ENCODE measurements at places on chromosomes 7 and 10.

DNA sequence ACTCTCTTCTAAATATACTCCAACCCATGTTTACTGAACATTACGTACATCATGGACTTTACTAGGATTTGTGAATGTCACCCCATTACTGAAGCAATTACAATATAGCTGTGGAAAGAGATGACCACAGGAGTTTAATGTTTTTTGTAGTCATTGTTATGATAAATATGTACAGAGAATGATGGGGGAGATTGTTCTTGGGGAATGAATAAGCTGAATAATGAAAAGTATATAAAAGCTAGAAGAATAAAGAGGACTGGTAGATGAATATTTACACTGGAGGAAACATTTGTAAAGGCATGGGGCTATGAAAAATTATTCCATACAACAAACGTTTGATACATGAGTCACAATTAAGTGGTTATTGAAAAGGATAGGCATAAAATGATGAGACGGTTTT is 340.9 kb downstream of the SEMA3D start:
- DNase-seq, result no peak

GRCh38 chr7:19439517-19439916 is 269.3 kb downstream of the POLR1F start:
- DNase-seq, result no peak

GRCh38 chr10:122140941-122141623 is 130.0 kb upstream of the BTBD16 start:
- no peak for DNase-seq

DNA sequence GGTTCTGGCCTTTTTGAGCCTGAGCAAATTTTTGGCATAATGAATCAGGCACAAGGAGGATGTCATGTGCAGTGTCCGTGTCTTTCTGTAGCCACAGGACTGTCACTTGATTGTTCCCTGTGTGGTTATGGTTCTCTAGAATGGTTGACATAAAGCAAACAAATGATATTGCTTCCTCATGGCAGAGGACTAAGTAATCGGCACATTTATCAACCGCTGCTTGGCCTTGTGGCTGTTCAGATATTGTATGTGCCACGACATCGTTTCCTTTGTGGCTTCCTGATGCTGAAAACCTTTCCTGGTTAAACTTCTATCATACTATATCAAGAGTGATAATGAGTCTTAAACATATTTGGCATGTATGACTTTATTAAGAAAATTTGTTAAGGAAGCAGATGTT is 598.8 kb downstream of the SUGCT start:
- DNase-seq, result no peak

DNA sequence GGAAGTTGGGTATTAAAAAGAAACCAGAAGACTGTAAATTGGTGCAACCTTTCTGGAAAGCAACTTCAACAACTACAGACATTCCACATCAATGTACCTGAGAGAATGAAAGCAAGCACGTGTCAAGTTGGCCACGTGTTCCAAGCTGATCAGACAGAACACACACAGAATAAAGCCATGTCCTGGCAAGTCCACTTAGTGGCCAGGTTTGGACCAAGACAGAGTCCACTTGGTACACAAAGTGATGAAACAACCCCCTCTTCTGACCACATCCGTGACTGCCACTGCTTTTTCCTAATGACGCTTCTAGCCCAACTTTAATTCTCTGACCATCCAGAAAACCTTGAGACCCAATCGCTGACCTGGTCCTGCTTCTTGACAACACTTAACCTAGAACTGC is 109.4 kb downstream of the ABLIM1 start:
- no peak for DNase-seq

DNA sequence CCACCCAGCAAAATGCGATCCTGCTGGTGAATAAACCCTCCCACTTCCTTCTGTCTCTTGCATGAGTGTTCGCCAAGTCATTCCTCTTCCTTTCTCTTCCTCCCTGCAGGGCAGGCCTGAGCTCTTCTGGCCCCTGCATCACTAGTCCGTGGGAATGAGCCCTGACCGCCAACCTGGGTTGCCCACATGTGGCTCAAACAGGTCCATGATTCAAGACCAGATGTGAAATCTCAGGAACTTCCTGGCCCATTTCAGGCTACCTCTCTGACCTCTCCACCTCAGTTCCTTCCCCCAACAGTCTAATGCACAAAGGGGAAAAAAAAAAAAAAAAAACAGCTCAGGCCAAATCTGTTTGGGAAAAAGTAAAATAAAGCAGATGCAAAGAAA is 5.4 kb upstream of the YWHAG start:
- no peak for DNase-seq

GRCh38 chr10:58178811-58179210 is 88.9 kb downstream of the IPMK start:
- no peak for DNase-seq

DNA sequence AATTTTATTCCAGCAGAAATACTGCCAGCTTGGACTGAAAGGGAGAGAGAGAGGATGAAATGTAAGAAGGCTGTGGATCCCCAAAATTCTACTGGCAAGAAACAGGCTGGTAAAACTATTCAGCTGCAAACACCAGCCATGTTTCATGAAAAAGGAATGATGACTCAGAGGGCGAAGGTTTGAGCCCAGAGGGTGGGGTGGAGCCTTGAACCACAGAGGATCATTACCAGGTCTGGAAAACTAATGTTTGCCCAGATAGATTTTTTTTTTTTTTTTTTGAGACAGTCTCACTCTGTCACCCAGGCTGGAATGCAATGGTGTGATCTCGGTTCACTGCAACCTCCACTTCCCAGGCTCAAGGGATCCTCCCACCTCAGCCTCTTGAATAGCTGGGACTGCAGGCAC is 41.7 kb upstream of the NRF1 start:
- DNase-seq, result no peak

DNA sequence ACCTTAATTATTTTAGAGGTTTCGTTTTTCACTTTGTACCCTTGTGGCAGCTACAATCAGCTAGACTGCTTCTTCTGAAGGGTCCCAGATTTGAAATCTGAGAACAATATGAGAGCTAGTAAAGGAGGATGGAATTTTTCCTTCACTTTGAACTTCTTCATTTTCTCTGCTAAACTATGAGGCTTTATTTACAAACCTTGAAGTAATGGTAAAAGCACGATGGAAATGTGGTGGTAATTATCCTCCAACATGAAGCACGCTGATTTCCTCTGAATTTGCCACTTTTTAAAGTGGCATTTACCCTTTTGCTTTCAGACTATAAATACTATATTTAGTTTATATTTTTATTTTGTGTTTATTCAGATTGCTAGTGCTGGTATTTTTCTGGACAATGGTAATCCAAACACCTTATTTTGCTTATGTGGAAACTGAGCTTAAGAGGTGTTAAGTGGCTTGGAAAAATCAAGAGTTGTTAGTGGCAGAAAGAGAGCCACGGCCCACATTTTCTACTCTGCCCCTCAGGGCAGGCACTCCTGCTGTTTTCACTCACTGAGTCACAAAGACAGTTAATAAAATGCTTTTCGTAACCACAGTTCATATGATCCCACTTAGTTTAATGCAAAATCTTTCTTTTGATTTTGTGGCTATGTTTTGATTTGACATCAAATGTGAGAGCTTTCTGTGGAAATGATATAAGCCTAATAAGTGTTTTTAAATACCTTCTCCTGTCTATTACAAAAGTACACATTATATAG is 2.7 kb downstream of the SSMEM1 start:
- DNase-seq, result no peak

DNA sequence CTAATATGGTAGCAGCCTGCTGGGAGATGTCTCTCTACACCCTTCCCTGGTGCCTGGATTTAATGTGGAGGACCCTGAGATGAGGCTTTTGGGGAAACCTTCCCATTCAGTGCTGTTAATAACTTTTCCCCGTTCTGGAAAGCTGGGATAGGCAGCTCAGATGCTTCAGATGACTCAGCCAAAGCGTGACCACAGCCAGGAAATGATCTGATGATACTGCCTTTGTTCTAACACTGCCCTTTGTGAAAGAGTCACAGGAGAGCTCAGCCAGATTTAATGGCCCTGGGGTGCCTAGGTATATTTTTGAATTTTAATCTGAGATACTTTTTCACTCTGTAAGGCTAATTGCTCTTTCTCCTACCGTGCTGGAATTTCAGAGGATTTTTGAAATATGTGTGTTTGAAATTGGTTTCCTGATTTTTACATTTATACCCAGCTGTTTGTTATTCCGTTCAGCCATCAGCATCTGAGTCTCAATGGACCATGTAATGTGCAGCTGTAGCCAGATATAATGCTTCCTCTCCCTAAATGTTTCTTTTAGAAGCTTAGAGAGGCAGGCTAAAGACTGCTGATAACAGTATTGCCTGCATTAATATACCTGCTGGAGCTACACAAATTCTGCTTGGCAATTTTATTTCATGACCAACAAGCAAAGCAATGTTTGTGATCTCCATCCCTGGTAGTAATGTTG is 17.8 kb downstream of the CELF2 start:
- DNase-seq, result no peak

- peak; percentile 14 for DNase-seq
Measured at GRCh38 chr7:74174606-74175082, 488 bp downstream of the EIF4H start.

- no peak for DNase-seq
Measured at GRCh38 chr7:33757563-33758165, 147.7 kb upstream of the BMPER start.

DNA sequence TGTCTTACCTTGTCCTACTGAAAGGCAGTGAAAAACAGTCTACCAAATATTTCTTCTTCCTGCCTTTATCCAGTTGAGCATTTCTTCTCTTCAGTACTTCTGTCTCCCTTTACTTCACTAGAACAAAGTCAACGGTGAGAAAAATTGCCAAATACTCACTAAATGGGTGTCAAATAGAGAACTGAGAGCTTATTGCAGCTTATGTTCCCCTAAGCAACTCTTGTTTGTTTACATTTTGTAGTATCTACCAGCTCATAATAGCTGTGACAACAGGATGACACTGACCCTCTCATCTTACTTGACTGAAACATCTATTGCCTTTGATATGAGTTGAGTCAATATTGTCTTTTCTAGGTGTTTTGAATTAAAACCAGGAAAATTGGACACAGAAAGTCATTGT is 327.9 kb upstream of the SORCS1 start:
- DNase-seq, result no peak

DNA sequence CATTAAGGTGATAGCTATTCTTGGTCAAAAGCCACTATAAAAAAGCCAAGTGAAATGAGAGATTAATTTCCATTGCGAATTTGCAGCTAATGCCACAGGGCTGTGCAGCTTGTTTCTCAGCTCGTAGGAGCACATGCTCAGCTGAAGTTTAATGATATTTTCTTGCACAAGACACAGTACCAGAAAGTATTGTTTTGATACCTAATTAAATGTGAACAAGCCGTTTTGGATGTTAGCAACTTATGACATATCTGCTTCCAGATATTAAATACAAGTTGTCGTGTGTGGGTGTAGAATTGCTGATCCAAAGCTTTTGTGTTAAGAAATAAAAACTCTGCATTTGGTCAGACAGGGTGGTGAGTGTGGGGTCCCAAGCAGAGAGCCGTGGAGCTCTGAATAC is 47.2 kb downstream of the ADARB2 start:
- no peak for DNase-seq

DNA sequence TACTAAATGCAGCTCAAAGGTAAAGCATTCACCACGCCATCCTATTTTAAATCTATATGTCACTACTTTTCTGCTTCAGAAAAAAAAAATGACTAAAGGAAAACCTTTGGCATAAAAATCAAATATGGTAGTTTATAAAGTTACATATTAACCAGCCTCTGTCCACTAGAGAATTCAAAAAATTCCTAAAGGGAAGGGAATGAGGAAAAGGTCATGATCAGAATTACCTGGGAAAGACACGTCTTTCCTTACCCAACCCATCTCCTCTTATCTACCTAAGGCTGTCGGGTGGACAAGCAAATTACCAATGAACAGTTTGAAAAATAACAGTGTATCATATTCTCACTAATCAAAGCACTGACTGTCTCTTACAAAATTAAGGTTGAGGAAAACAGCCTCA is 100.7 kb upstream of the TMEM106B start:
- no peak for DNase-seq

DNA sequence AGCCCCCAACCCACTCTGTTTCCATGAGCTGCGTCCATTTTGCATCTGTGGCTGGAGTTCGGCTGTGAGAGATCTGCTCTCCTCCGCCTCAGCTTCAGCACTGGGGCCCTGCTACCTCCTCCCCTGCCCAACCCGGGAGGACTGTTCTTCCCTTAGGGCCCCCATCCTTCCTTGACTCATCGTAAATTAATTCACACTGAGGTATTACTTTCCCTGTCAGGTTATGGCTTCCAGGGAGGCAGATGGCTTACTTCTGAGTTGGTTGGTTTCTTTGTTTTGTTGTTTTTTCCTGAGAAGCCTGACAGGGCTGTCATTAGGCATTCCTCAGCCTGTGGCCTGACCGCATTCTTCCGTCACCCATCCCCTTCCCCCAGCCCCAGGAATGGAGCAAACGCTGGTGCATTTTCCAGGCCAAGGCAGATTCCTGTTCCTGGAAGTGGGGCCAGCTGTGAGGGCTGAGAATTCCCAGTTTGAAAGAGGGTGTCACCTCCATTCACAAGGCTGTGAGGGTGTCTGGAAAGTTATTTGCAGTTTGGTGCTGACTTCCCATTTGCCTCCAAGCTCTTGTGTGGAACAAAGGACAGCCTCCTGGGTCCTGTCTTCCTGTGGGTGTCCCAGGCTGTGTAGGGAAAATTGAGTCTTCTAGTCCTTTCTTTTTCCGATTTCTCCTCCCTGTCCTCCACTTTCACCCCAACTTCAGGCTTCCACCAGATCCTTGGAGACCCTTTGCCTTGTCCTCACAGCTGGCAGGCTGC is 11.7 kb downstream of the CPA5 start:
- no peak for DNase-seq

DNA sequence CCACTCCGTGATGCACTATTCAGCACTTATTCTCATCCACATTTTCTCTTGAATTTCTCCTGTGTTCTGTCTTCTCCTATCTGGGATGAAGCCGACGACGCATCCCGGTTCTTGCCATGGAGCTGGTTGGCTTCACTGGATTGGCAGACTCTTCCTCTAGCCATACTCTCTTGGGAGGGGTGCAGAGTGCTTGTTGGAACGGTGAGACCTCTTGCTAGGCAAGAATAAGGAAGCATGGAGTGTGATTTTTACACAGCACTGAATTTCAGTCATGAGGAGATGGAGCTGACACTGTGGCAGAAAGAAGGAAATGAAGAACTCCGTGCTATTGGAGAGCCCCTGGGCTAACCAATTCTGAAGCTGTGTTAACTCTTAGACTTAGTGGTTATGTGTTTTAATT is 28.2 kb upstream of the ZNF32 start:
- DNase-seq, result no peak

GRCh38 chr10:70331486-70332268 is 47.9 kb upstream of the NPFFR1 start:
- DNase-seq, result no peak

GRCh38 chr7:17009007-17009719 is 127.4 kb upstream of the AGR3 start:
- no peak for DNase-seq

DNA sequence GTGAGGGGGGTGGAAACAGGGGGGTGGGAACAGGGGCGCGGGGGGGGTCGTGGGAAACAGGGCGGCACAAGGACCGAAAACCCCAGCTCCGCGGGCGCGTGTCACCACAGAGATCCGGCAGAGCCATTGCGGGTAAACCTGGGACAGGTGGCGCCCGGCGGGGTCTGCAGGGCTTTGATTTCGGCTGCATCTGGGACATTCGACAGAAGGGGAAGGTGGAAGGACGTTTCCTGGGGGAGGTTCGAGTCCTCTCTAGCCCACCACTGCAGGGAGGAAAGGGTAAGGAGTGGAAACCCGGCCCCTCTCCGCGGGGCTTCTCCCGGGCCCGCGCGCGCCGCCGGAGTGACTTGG is 7.5 kb downstream of the NKX2-3 start:
- no peak for DNase-seq
